Naive thymus-derived CD8-positive, alpha-beta T cell (primary cell): ENCODE measurements at places on chromosomes 2 and 18.

GRCh38 chr2:238551091-238551490 lies 124.4 kb downstream of the ASB1 start:
- no peak for DNase-seq

DNA sequence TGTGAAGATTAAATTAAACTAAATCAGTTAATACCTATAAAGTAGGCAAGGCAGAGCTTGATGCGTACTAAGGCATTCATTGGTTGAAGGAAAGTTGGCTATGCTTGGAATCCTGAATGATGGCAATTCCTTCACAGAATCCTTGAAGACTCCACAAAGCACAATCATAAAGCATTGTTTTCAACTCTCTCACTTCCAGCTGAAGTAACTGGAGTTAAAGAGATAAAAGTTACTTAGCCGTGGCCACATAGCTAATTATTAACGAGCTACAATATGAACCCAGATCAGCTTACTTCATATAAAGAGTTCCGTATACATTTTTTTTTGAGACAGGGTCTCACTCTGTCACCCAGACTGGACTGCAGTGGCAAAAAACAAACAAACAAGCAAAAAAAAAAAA lies 483.9 kb upstream of the DDX18 start:
- no peak for DNase-seq

DNA sequence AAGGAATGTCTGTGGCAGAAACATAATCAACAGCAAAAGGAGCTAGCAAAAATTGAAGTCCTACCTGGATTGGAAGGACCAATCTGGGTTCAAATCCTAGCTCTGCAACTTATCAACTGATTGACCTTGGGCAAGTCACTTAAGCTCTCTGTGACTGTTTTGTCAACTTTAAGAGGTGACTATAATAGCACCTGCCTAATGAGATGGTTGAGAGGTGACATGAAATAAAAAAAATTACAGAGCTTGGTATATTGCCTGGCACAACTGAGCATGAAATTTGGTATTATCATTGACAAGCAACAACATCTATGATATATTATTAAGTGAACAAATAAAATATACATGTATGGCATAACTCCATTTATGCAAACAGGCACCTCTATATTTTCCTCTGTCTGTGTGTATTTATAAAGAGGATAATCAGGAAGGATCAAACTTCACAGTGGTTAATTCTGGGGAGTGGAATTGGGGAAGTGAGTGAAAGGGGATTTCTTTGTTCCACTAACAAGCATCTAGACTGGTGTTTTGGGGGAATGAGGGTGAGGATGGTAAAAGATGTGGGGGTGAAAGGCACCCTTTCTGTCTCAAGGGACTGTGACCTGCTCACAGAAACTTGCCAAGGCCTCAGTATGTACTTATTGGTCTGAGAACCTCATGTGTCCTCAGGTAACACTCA lies 132.8 kb upstream of the SERTAD2 start:
- DNase-seq, result no peak

GRCh38 chr18:45282101-45282812 lies 333.0 kb upstream of the SLC14A2 start:
- DNase-seq, result no peak

GRCh38 chr2:136005462-136006196 lies 20.2 kb upstream of the DARS1 start:
- no peak for DNase-seq

- no peak for DNase-seq
These were observed 14.5 kb downstream of the SH3RF3 start for GRCh38 chr2:109143214-109144187.

- DNase-seq, result no peak
These were observed 476.3 kb downstream of the TRIB2 start for GRCh38 chr2:13193075-13193474.

DNA sequence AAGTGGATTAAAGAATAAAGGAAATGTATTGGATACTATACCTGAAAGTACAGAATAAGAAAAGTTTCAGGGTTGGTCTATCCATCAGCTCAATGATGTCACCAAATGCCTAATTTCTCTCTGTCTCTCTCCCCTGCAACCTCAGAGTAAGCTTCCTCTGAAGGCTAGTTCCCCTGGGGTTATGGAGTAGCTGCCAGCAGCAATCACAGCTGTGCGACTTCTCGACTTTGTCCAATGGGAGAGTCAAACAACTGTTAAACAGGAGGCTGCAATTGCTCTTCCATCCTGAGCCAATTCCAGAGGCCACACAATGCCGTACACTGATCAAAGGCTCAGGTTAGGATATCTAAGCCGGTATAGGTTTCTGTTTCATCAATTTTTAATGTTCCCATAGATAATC lies 95.3 kb upstream of the FANCL start:
- DNase-seq, result no peak

- DNase-seq, result no peak
These were observed 52.7 kb upstream of the SLC14A1 start for GRCh38 chr18:45671321-45671720.

GRCh38 chr2:18362696-18363095 lies 197.8 kb downstream of the RDH14 start:
- DNase-seq, result no peak

GRCh38 chr2:173286153-173286809 lies 68.4 kb upstream of the CDCA7 start:
- DNase-seq, result no peak

- no peak for DNase-seq
These were observed 321.5 kb downstream of the FBXO15 start for GRCh38 chr18:73826098-73826497.

- DNase-seq, result no peak
These were observed 252.2 kb upstream of the CDH7 start for GRCh38 chr18:65498605-65499004.

GRCh38 chr2:225165052-225165451 lies 122.8 kb upstream of the DOCK10 start:
- no peak for DNase-seq

DNA sequence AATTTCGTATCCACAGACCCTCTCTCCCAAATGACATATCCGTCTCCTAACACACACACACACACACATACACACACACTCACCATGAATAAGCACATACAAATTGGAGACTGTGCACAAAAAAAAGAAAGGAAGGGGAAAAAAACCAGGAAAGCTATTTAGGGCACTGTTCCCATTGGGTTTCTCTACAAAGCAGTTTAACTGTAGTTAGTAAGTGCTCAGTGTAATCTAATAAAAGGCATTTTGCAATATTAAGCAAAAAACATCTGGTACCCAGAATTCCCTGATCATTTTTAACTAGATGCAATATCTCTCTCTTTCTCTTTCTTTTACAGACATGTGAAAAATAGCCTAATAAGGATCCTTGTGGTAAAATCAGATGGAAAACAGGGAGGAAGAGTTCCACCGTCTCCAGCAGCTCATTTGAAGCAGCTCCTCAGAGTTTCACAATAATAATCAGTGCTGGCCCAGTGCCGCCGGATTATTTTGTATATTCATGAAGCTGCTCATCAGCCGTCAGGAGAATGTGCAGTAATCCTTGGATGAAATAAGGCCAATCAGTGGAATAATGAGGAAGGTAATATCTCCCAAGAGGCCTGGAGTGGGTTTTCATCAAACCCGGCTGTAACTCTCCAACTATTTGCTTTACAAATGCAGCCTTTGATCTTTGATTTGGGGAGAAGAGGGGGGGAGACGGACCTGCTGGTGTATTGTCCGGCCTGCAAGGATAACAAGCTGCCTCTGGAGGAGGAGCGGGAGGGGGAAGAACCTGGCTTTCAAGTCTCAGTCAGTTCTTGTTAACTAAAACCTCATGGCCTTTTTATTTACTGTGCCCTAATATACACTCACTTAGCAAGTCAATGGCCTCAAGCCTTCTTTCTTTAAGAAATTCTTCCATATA lies 227.6 kb upstream of the SMIM21 start:
- DNase-seq, result no peak

GRCh38 chr2:169925968-169926367 lies 98.7 kb downstream of the UBR3 start:
- DNase-seq, result no peak

DNA sequence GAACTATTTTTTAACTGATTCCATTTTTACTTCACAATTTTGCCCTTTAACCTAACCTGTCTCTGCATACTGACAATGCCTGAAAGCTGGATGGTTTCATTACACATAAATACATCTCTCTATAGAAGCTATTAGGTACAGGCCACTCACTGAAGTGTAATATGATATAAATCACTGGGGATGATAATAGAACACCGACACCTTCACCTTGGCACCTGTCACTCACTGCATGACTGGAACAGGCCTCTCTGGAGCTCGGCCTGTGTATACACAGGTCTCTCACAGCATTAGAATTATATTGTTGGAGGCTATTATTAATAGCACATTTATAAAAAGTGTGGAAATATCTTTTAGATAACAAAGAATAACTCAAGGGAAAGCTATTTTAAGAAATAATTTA lies 138.2 kb downstream of the TMEM131 start:
- DNase-seq, result no peak

DNA sequence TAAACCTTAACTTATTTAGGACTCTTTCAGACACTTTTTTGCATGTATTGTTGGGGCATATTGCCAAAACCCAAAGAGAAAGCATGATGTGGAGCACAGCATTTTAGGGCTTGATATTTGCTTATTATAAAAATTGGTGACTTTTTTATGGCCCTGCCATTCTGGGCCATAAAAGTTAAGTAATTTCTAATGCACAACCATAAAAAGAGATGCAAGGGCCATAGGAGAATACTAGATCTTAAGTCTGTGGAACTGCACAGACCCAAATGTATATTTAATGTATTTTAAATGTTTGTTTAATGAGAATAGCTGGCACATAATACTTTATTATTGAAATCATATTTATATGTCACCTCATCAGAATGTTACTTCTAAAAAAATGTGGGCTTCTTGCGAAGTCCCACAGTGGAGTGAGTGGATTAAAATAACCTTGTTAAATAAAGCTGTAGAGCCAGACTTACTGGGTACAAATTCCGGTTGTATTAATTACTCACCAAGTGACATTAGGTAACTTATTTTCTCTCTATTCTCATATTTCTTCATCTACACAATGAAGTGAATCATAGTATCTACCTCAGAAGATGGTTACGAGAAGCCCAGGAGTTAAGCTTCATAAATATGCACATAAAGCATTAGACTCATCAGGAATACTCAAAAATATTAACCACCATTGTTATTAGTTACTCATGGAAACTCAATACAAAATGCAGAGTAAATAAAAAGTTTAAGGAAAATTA lies 52.2 kb downstream of the HNMT start:
- no peak for DNase-seq

DNA sequence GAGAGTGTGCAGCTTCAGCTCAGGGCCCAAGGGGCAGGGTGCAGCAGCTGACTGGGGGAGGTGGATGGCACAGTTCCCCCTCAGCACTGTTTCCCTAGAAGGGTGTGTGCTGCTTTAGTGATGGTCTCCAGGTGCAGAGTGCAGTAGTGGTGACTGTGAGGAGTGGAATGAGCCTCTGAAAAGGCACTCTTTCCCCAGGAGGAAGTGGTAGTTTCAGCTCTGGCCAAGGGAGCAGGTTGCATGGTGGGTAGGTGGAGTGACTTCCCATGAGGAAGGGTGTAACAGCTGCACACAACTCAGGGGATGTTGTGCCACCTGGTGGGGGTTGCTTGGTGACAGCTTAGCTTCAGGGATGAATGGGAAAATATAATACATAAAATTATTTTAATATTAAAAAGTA lies 251.5 kb upstream of the NXPH2 start:
- DNase-seq, result no peak

DNA sequence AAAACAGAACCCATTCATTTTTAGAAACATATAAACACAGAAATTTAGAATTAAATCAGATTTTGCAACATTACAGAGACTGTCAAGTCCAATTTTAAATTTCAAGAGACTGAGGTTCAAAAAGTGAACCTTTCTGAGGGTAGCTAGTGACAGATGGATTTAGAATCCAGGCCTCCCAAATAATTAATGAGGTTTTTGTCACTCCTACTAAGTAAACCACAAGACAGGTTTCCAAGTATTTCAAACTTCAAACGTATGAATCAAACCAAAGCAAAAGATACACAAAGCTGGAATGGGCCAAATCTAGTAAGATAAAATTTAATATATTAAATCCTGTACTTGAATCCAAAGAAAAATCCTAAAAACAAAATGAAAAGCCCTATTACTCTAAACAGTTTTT lies 25.3 kb downstream of the PPP4R3B start:
- no peak for DNase-seq

- no peak for DNase-seq
These were observed 62.1 kb downstream of the DYM start for GRCh38 chr18:49398331-49398730.

GRCh38 chr2:39603436-39603835 lies 62.3 kb upstream of the TMEM178A start:
- no peak for DNase-seq

GRCh38 chr2:45734952-45735351 lies 83.5 kb downstream of the PRKCE start:
- no peak for DNase-seq

- no peak for DNase-seq
These were observed 52.9 kb upstream of the CAPN13 start for GRCh38 chr2:30860003-30860725.

DNA sequence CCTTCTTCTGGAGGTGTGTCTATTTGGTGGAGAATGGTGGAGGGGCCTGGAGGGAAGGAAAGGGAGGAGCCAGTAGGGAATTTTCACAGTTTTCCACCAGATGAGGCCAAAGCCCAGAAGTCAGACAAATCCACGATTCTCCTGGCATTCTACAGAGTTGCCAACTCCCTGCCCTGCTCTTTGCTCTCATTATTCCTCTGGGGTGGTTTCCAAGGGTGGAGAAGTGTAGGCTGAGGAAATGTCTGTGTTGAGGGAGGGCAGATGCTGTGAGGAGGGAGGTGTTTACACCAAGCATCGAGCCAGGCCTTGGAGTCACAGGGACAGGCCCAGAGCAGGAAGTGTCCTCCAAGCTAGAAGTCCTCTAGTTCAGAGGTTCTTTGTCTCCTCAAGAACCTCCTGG lies 124.1 kb upstream of the LGALSL start:
- DNase-seq, result no peak
